ENCODE measurements at places on chromosomes 3 and 15. TPM values are rescaled to one million over a fixed set of nuclear protein-coding genes. Genes with fewer than 3 reads are reported as not detected.

DNA sequence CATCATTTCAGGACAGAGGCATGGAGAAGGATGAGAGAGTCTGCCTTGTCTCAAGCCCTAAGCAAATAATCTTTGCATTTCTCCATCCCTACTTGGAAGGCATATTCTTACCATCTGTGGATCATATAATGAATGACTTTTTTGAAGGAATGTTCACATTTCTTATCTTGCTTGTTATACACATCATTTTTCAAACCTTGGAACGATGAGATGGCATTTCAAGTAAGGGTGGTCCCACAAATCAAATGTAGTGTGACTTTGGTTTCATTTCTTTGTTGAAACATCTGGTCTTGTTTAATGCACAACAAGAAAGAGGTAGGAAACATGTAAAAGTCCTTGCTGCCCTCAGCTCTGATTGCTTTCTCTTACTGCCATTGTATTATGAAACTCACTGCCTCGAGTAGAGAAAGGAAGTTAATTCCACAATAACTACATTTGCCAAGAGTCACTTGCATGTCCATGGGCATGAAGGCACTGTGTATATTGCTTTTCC, 32.1 kb downstream of the RBMS3 start:
- DNase-seq: no peak

C3orf62 gene
- 10.7 TPM for total RNA-seq

- DNase-seq: no peak
Observed at GRCh38 chr3:20344400-20344959, 158.5 kb upstream of the SGO1 start.

DNA sequence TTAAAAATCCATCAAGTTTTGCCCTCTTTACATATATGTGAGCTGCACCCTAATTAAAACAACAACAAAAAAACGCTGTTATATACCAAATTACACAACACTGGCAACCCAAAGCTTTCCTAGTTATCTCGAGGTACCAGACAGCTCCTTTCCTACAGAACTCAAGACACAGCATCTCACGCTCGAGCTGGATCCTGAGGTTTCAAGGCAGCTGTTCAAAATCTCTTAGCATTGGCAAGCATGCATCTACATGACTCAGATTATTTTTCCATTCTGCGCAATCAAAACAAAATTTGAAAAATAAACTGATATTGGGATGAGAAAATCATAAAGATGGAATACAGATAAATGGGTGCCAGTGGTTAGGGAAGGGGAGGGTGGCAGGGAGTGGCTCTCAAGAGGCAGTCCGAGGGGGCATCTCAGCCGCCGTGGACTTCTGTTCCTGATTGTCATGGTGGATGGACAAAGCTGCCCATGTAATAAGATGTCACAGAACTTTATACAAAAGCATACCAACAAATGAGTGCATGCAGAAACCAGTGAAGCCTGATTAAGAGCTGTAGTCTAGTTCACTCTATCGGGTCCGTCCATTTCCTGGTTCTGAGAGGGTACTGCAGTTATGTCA, 91.5 kb downstream of the ADAMTS17 start:
- DNase-seq: peak; percentile 32

NMNAT3 gene
- 7.1 TPM for total RNA-seq

GRCh38 chr3:86814918-86815655, 175.9 kb downstream of the VGLL3 start:
- no peak for DNase-seq

DNA sequence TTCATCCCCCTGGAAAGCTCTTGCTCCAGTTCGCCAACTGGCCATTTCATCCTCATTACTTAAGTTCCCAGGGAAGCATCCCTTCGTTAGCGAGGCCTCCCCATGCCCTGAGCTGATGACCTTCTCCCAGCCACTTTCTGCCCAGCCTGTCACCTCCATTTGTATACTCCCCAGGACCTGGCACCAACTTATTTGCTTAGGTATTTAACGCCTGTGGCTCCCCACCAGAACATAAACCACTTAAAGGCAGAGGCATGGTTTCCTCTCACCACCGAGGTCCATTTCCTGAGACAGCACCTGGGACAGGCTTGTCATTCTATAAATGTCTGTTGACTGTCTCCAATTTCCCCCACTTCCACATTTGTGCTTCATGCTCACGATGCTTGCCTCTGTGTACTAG, 189.0 kb downstream of the ZNF621 start:
- no peak for DNase-seq

MGLL gene
- 28.8 TPM for total RNA-seq

- DNase-seq: no peak
Observed at GRCh38 chr15:77247116-77247515, 172.8 kb downstream of the PEAK1 start.

- no peak for DNase-seq
Observed at GRCh38 chr3:104887069-104887468, 479.6 kb upstream of the ALCAM start.

- no peak for DNase-seq
Observed at GRCh38 chr3:37904601-37905000, 42.9 kb downstream of the CTDSPL start.

GRCh38 chr3:188956839-188957489, 214.8 kb upstream of the TPRG1 start:
- no peak for DNase-seq

- DNase-seq: no peak
Observed at GRCh38 chr3:46710671-46711295, 6.9 kb downstream of the PRSS50 start.

SNX33 gene
- 24.9 TPM for total RNA-seq

GOLGA8G gene
- not detected for total RNA-seq

NRG4 gene
- total RNA-seq: 2.4 TPM

DNA sequence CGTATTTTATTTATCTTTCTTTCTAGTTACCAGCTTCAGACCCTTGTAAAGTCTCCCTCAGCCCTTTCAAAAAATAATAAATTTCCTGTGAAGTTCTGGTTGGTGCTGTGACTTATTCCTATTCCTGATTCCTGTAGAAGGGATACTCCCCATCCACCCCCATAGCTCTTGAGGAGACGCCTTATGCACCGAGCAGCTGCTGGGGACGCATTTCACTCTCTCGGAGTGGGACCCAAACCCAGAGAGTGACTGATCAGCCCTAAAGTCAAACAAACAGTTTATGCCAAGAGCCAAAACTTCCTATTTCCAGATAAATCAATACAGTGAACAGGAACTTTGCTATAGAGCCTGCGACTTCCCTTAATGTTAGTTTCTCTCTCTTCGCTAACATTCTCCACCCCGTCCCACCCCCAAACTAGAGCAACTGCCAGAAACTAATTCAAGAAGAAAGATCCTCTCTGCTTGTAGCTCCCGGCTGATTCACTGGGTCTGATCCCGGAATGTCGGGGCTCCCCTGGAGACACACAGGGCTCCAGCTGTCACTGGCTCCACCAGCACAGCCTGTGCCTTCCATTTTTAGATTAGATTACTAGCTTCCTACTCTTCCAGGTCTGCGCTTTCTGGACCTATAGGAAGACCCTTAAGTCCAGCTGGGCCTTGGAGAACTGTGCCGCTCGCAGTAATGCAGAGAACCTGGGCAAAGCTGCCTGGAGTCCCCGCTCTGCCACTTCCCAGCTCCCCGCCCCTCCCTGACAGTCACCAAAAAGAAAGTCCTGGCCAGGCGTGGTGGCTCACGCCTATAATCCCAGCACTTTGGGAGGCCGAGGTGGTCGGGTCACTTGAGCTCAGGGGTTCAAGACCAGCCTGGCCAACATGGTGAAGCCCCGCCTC, 45.2 kb downstream of the KLHL25 start:
- DNase-seq: peak; percentile 58

DNA sequence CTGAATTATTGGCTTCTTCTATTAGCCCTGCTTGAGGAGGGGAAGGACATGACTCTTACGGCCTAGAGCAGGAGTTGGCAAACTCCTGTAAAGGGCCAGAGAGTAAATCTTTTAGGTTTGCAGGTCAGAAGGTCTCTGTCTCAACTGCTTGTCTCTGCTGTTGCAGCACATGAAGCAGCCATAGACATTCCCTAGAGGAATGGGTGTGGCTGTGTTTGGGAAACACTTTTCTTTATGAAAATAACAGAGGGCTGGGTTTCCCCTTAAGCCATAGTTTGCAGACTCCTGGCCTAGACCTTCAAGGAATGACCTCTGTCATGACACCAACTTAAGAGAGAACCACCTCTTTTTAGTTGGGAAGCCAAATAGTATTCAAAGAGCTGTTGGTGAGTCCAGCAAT, 10.3 kb downstream of the TRAK1 start:
- DNase-seq: no peak

DNA sequence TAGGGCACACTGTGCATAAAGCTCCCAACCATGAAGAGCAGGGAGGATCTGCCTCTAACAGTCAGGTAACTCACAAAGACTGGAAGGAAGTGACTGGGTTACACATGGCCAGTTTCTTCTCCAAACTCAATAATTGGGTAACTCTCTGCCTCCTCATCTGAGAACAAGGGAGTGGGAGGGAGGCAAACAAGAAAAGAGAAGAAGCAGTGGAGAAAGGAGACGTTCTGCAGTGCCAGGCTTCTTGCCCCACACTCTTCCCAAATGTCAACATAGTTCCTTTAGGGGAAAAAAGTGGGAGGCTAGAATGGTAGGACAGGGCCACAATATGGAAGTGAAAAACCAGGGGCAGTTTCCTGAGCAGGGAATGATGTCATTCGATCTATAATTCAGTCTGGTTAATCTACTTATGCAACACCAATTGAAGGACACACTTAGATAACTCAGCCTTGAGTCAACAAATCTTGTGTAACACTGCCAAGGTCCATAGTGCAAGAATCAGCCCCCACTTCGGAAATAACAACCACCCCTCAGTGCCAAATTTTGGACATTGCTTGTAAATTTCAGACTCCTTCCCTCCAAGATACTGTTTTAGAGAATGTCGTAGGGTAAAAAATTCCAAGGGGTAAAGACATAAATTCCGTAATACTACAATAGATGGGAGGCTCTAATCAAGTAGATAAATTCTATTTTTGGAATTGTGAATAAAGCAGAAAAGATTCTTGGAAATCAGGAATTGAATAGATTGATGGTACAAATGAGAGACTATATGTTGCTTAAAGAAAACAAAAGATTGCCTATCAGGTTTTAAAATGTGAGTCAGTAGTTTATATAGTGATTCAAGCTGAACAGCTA, 143.0 kb downstream of the LPP start:
- DNase-seq: no peak

CCR5 gene
- 0.22 TPM for total RNA-seq

DNA sequence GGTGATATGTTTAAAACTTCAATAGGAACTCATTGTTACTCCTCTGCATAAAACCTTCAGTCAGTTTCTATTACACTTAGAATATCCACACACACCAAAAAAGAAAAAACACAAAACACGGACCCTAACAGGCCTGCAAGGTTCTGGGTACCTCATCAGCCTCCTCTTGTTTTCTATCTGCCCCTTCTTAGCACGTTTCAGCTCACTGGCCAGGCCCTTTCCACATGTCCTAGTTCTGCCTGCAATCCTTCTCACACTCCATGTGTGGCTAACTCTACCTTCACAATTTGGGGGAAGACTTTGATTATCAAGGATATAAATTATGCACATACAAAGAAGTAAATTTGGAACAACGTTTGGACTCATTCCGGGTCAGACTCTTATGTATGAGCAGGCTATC, 376.3 kb downstream of the LSAMP start:
- DNase-seq: no peak

- DNase-seq: peak; percentile 72
Observed at GRCh38 chr3:116770815-116771450, 61.4 kb downstream of the TUSC7 start.

GRCh38 chr3:197151580-197151979, 122.0 kb upstream of the MELTF start:
- DNase-seq: no peak

- DNase-seq: no peak
Observed at GRCh38 chr3:141091426-141091825, 40.3 kb downstream of the SPSB4 start.

GOLGA6L7 gene
- total RNA-seq: not detected

DNA sequence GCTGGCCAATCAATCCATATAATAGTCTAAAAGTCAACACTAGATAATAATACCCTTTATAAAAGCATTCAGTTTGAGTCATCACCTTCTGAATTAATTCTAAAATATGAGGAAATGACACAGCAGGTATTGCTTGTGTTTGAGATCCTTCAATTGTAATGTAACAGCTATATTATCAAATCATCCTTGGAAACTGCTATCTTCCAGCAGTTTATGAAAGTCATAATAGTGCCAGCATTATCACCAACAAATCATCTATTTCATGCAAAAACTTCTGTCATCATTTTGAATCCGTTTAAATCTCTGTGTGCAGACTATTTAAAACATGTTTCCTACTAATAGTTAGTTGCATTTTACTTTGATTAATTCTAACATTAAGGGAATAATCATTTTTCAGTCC, 468.7 kb downstream of the CADM2 start:
- no peak for DNase-seq

Data from type B pancreatic cell (in vitro differentiated cells).